Stimulated activated CD8-positive, alpha-beta memory T cell treated with anti-CD3 and anti-CD28 coated beads, Interleukin-4, amount 100 ng/mL, for 1 hour (primary cell): ENCODE measurements at places on chromosomes 16 and 17.

GRCh38 chr17:17313350-17313991 lies 10.3 kb downstream of the NT5M start:
- DNase-seq, result peak; percentile 59

DNA sequence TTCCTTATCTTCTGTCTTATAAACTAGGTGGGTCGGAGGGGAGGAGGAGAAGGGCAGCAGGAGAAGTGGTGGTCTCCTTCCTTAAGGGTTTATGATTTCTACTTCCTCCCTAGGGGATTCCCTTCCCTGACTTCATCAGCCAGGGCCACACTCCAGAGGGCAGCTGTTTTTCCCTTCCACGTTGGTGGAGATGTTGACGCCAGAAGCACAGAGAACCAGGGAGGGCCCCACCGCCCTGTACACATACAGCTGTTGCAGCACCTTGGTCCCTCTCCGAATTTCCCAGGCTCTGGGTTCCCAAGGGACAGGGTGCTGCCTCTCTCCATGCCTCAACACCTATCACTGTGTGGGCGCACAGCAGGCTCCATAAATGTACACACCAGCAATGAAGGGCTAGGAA lies 5.6 kb upstream of the SLC6A4 start:
- no peak for DNase-seq

- peak; percentile 15 for DNase-seq
Observed at GRCh38 chr16:48117217-48118105, 38.3 kb downstream of the ABCC12 start.

GRCh38 chr16:21628121-21628726 lies 24.2 kb downstream of the IGSF6 start:
- DNase-seq, result no peak

- no peak for DNase-seq
Observed at GRCh38 chr17:57206928-57207327, 49.4 kb upstream of the MSI2 start.

DNA sequence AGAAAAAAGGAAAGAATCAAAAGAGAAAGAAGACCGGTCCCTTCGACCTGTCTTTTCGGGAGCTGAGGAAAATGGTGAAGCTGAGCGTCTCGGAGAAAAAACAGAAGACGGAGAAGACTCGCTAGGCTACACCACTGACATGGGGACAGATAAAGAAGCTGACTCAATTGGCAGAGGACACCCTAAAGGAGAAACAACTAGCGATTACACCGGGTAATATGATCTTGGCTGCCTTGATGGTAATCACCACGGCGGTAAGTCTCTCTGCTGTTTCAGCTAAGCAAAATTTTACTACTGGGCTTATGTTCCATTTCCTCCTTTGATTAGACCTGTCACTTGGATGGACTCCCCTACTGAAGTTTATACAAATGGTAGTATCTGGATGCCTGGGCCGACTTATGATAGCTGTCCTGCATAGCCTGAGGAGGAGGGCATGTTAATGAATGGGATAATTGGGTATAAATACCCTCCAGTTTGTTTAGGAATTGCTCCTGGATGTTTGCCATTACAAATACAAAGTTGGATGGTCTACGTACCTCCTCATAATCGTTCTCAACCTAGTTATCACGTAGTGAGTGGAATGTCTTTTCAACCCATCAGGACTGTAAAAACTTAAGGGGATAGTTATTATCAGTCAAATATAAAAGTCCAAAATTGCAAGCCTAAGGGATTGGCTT lies 24.1 kb downstream of the ALOX15B start:
- no peak for DNase-seq

- no peak for DNase-seq
Observed at GRCh38 chr17:44095647-44096496, 25.3 kb downstream of the G6PC3 start.

DNA sequence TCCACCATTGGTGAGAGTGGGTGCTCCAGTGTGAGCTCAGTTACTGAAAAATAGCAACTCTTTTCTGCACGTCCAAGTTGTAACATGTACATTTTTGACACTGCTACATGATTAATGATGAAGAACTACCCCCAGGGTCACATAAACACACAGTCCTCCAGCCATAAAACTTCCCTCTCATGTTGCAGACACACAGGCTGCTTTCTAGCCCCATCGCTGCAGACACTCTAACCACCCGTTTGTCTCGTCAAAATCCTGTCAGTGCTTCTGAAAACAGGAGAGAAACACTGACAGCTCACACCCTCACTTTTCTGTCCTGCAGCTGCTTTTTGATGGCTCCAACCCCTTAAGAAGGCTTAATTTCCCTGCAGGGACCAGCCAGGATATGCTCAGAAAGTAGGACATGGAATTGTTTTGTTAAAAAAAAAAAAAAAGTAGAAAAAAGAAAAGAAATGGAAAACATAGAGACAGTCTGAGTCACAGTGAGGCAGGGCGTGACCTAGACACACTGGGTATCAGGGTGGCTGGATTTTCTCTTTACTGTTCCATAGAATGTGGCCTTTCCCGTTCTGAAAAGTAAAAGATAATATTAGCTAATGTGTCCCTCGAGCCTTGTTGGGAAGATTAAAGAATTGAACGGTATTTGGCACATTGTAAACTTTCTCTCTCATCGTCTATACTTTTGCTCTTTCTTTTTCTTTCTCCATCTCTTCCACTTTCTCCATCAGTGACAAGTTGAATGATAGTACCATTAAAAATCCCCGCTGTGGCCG lies 20.7 kb upstream of the CCL5 start:
- DNase-seq, result no peak

DNA sequence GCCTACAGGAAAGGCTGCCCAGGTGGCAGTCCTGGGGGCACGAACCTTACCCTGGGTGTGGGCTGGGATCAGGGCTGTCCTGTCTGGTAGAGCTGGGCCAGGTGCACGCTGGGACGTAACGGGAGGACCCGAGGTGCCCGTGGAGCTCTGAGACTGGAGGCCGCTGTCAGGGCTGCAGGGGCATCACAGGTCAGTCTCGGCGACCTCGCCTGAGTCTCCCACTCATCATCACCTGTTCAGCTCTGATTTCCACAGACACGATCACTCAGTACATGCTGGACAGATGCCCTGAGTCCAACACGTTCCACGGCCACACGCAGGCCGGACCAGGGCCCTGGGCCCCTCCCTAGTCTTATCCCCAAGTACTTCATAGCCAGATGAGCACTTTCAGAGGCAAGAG lies 4.7 kb upstream of the CD300C start:
- no peak for DNase-seq

- DNase-seq, result no peak
Observed at GRCh38 chr16:66878067-66878466, 2.2 kb upstream of the PDP2 start.

DNA sequence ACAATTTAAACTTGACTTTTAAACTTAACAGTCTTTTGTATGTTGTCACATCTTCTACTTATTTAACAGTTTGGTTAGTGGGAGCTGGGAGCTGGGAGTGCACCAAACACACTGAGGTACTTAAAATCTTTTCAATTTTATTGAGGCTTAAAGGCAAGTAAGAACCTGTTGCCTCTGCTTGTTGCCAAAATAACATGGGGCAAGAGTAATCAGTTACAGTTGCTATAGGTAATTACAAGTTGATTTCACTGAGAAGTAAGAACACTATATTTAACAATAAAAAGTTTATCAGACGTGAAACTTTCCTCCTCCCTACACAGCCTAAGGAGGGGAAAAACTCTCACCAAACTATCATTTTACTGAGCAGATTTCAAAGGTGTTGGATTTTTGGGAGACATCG lies 135.2 kb downstream of the FTO start:
- DNase-seq, result no peak

DNA sequence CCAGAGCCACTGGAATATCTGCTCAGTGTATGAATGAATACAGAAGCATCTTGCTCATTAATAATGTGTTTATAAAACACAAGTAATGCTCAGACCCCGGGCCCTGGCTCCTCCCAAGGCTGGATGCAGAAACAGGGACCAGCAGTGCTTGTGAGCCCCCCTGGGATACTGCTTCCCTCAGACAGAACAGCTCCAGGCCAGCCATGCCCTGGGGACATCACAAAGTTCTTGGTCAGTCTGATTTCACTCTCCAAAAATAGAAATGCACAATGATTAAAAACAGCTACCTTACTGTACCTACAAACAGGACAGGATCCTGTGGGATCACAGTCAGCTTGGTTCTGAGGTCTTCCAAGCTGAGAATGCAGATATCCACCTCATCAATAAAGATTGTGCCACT lies 68.2 kb downstream of the ABCC12 start:
- DNase-seq, result no peak

DNA sequence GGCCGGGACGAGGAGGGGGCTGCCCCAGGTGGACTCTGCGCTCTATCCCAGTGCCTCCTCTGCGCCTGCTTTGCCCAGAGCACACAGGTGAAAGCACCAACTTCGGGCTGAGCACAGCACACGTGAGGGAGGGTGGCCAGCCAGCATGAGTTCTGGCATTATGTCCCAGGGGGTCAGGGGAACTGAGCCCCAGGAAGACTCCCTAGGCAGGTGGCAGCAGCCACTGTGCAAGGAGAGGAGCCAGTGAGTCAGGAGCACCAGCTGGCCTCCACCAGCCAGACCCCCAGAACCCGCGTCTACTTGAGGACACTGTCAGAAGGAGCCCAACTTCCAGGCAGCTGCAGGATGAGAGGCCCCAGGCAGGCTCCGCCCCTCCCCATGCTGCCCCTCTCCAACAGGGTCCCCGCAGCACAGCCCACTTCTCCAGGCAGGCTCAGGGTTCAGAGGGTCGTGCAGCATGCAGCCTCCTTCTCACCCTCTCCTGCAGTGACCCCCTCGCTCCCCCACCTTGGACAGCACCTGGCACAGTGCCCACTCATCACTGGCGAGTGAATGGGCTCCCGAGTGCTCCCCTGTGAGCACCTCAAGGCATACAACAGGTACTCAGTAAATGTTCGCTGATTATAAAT lies 44.2 kb upstream of the RASD1 start:
- no peak for DNase-seq

GRCh38 chr17:49519781-49520180 lies 24.7 kb downstream of the NGFR start:
- DNase-seq, result no peak

GRCh38 chr17:75308732-75309629 lies 19.7 kb upstream of the SLC25A19 start:
- DNase-seq, result no peak

DNA sequence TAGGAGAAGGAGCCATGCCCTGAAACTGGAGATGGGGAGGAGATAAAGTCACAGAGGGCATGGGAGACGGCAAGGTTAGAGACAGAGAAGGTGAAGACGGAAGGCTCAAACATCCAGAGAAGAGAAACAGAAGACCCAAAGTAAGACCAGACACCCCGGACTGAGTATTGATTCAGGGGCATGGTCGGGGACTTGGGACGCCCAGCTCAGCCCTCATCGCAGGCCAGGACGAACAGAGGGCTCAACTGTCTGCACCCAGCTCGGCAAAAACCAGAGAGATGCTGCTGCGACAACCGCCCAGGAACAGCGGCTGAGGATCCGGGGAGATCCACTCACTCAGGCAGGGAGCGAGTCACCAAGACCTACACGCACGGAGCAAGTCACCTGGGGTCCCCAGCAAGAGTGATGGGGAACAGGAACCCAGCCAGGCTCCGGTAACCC lies 999 bp downstream of the XYLT1 start:
- DNase-seq, result no peak

DNA sequence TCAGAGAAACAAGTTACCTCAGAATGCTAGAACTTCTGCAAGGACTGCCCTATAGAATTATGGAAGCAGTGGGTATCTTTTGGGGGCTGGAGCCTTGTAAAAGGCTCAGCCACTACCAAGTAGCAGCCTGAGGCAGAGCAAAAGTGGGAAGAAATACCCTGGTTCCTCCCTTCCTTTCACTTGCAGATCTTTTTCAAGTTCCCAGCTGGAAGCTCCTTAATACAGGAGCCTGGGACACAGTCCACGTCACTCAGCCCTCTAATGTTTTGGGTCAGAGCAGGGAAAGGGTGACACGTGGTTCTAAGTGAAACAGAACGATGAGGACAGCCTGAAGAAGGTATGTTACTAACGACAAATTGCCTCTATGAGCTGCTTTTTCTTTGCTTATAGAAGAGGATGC lies 93.1 kb downstream of the CNTNAP4 start:
- no peak for DNase-seq

DNA sequence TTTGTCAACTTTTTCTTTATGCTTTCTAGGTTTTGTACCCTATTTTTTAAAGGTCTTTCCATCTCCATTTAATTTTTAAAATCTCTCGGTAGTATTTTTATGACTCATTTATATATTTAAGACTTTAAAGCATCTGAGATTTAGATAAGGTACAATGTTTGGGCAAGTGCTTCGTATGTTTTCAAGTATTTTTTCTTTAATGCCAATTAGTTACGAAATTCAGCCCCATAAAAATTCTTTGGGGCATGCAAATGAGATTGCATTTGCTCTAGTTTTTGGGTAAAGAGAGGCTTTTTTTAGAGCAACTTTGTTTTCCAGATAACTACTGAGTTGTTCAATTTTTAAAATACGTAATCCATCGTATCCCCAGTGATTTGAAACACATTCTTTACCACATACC lies 65.3 kb upstream of the CRHR1 start:
- no peak for DNase-seq

DNA sequence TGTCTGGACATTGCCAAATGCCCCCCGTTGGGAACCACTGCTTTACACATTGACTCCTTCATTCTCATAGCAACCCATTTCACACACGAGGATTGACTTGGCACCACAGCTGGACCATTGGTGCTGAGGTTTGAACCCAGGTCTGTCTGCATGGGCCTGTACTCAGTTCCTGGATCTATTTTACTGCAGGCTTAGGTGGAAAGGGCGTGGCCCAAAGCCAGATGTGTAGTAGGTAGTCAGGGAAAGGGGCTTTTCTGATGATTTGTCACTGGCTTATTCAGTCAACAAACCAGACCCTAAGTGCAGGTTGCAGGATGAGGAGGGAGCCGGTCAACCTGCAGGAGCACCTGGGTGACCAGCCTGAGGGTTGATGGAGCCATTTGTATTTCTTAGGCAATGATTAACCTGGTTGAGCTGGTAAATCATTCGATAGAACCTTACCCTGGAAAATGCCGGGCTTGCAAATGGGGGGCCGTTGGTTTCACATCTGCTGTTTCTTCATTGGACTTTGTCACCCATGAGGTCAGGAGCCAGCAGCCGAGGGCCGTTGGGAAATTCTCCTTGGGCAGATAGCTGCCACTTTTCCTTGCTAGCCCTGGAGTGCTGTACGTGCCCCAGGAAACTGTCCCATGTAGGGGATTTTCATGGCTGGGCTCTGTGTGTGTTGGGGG lies 104.4 kb downstream of the CMIP start:
- DNase-seq, result no peak
